ENCODE measurements at places on chromosomes 7 and 10.
A peak's percentile ranks its signal among the peaks of the same experiment; 100 is the strongest.

DNA sequence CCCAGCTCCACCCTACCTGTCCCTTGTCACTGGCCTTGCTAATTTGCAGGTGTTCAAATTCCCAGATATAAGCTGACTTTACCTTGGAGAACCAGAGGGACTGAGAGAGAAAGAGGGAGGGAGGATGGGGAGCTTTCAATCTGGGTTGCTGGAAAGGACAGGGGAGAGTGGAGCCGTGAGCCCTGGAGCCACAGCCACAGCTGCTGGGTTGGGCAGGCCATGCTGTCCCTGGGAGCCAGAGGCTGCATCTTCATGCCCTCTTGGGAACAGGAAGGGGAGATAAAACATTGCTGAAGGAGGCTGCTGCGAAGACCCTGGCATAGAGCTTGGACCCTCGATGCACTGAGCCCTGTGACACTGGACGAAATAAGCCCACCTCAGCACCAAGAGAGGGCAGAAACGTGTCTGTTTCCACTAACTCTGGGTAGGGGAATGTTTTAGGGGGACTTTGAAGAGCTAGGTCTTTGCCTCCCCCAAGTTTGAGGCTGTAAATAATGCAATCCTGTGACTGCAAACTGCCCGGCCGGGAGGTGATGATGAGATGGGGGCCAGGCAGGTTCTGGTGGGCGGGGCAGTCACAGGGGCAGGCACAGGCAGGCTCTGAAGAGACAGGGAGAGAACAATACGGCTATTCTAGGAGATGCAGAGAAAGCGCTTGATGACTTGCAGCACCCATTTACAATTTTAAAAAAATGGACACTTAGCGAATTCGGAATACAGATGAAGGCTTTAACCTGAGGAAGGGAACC, 5.8 kb upstream of the JAKMIP3 start:
- DNase-seq: no peak
- H3K4me1 ChIP-seq: no peaks in the 10 kb centered on the region
- no peak overlapping the region for H3K27ac ChIP-seq
- H3K4me3 ChIP-seq: no peak overlapping the region
- no peaks in the 10 kb centered on the region for H3K27me3 ChIP-seq

DNA sequence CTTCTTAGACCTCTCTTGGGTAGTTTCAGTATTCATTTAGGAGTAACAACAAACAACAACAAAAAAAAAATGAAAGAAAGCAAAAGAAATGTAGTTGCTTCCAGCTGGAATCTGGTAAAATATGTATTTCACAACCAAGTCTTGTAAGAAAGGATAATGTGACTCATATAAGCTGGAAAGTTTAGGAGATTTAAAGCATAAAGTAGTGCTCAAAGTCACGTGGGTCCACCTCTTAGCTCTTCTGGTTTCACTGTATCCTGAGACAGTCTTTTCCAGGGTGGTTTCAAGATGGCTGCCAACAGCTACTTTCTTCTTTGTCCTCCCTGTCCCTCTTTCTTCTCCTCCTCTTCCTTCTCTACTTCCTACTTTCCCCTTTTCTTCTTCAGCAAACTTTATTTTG, 69.5 kb upstream of the CDK13 start:
- no peak overlapping the region for H3K4me3 ChIP-seq
- no peak for DNase-seq
- H3K36me3 ChIP-seq: no peaks in the 10 kb centered on the region
- no peak overlapping the region for H3K27ac ChIP-seq
- no peaks in the 10 kb centered on the region for H3K27me3 ChIP-seq
- no peaks in the 10 kb centered on the region for H3K4me1 ChIP-seq

- no peaks in the 10 kb centered on the region for H3K4me1 ChIP-seq
- no peak overlapping the region for H3K4me3 ChIP-seq
- no peak overlapping the region for H3K27ac ChIP-seq
Observed at GRCh38 chr10:97675222-97675621, 11.8 kb downstream of the AVPI1 start.

GRCh38 chr7:97844036-97844435, 28.2 kb downstream of the ASNS start:
- DNase-seq: no peak
- no peaks in the 10 kb centered on the region for H3K27me3 ChIP-seq
- H3K27ac ChIP-seq: no peak overlapping the region
- H3K4me3 ChIP-seq: no peak overlapping the region

DNA sequence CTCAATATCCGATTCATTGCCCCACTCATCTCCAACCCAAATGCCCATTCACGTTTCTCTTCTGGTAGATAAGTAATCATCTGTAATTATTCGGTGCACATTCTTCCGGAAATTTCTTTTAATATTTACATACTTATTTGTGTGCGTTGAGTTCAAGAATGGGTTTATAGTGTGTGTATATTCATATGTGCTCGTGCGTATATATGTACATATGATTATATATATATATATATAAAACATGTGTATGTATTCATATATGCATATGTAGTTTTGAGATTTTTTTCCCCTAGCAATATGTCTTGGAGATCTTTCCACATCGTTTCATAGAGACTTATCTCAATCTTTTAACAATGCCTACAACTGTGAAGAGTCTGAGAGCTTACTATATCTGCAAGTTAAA, 118.2 kb downstream of the MDFIC start:
- H3K4me3 ChIP-seq: no peak overlapping the region
- no peaks in the 10 kb centered on the region for H3K27me3 ChIP-seq
- no peaks in the 10 kb centered on the region for H3K36me3 ChIP-seq
- DNase-seq: no peak

DNA sequence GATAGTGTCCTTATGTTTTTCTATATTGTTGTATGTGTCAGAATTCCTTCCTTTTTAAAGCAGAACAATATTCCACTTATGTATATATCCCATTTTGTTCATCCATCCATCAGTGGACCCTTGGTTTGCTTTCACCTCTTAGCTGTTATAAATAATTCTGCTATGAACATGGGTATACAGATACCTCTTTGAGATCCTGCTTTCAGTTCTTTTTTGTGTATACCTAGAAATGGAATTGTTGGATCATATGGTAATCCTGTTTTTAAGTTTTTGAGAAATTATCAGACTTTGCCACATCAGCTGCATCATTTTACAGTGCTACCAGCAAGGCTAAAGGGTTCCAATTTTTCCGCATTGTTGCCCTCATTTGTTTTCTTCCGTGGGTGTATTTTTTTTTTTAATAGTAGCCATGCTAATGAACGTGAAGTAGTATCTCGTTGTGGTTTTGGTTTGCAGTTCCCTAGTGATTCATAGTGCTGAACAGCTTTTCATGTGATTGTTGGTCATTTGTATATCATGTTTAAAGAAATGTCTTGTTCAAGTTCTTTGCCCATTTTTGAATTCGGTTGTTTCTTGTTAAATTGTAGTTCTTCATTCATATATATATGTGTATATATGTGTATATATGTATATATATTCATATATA, 87.8 kb downstream of the LCOR start:
- H3K36me3 ChIP-seq: no peaks in the 10 kb centered on the region
- no peaks in the 10 kb centered on the region for H3K27me3 ChIP-seq
- H3K27ac ChIP-seq: no peak overlapping the region
- no peaks in the 10 kb centered on the region for H3K4me1 ChIP-seq

DNA sequence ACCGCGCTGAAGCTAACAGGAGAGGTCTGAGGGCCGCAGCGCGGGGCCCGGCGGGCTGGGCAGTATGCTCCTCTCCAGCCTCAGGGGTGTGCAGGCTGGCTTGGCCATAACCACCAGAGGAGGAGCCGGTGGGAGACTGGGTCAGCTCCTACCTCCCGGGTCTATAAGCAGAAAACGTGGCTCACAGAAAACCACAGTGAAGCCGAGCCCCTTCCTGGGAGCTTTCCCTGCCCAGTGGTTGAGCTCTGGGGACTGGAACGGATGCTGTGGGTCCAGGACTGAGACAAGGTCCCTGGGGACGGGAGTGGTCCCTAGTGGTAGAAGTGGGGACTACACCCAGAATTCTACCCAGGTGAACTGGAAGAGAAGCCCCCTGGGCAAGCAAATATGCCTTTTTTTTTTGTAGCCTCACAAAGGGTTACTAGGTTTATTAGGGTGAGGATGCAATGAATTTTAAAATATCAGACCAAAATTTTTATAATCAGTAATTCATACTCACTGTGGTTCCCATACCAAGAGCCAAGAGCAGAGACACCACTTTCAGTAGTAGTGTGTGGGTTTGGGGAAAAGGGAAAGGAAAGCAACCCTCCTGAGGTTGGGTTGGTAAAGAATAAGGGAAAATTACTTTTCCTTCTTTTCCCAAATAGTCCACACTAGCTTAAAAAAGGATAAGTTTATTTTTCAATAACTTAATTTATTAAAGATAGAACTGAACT, 67.9 kb upstream of the PRKCQ start:
- H3K36me3 ChIP-seq: no peaks in the 10 kb centered on the region
- H3K27ac ChIP-seq: no peak overlapping the region
- peaks cover 4% of the 10 kb centered on the region for H3K4me1 ChIP-seq
- H3K4me3 ChIP-seq: no peak overlapping the region
- no peaks in the 10 kb centered on the region for H3K27me3 ChIP-seq
- DNase-seq: peak; percentile 55

DNA sequence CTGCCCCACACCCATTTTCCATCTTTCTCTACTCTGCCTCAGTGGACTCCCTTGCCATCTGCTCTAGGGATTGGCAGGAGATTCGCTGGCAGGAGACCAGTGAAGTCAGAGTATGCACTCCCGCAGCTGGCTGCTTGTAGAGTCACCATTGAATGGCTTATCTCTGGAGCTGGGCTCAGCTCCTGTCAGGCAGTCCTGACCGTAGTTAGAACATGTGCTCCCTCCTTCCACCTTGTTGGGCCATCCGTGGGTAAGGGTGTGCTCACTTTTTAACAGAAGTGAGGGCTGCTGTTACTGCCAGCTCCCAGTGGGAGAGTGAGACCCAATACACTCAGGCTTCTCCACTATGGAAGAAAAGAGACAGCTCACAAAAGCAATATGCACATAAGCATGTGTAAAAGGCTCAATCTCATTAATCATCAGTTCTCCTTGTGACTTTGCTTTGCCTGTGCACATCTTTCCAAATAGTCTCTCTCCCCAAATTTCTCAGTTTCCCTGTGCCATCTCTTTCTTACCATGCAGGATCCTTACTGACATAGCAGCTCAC, 773.3 kb downstream of the GRID1 start:
- no peak for DNase-seq
- H3K4me3 ChIP-seq: no peak overlapping the region

DNA sequence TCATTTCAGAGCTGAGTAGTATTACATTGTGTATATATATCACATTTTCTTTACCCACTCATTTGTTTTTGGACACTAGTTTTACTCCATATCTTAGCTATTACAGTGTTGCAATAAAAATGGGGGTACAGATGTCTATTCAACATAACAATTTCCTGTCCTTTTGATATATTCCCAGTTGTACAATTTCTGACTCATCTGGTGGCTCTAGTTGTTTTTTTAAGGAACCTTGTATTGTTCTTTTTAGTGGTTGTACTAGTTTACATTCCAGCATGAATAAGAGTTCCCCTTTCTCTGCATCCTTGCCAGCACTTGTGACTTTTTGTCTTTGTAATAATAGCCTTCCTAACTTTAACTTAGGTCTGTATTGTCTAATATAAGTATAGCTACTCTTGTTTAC, 739.9 kb downstream of the XPNPEP1 start:
- H3K27ac ChIP-seq: no peak overlapping the region
- H3K27me3 ChIP-seq: no peaks in the 10 kb centered on the region
- H3K36me3 ChIP-seq: no peaks in the 10 kb centered on the region
- DNase-seq: no peak
- no peaks in the 10 kb centered on the region for H3K4me1 ChIP-seq

GRCh38 chr10:66777665-66778064, 148.2 kb upstream of the LRRTM3 start:
- H3K27ac ChIP-seq: no peak overlapping the region
- no peak for DNase-seq
- no peaks in the 10 kb centered on the region for H3K4me1 ChIP-seq
- H3K4me3 ChIP-seq: no peak overlapping the region
- H3K36me3 ChIP-seq: no peaks in the 10 kb centered on the region

DNA sequence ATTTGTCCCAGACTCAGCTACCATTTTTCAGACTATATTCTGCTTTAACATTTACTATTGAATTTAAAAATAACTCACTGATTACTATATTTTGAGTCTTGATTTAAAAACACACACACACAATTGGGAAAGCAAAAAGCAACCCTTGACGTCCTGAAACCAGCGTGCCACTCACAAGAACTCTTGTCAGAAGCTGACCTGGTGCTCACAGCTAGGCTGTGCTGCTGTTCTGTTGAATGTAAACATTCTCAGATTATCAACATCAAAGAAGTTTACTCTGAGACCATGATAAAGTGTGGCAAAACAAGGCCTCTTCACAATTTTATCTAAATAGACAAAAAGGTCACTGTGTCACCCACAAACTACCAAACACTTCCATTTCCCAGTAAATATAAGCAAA, 62.6 kb upstream of the CACNA2D1 start:
- H3K4me3 ChIP-seq: no peak overlapping the region
- no peaks in the 10 kb centered on the region for H3K4me1 ChIP-seq
- no peak overlapping the region for H3K27ac ChIP-seq
- no peaks in the 10 kb centered on the region for H3K36me3 ChIP-seq
- no peaks in the 10 kb centered on the region for H3K27me3 ChIP-seq

DNA sequence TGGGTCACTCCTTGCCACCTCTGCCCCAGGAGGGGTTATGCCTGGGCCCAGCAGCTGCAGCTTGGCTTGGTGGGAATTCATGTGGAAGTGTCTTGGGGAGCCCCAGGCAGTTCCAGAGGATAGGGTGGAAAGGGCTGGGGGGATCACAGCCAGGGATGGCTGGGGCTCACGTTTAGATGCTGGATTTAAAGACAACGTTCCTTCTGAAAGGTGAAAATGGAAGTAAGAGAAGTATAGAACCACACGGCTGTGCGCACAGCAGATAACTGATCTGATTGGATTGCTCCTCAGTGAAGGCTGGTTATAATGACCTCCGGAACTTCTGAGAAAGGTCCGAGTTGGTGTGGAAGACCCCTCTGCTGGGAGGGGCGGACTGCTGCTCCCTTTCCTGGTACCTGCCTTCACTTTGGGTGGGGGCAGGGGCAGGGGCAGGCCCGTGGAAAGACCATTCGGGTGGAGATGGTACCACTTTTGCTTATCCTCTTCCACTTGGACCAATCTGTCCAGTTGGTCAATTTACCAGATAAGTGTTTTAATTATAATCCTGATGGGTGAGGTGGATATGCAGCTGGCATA, 7.9 kb upstream of the MYL7 start:
- H3K4me3 ChIP-seq: no peak overlapping the region
- no peak overlapping the region for H3K27ac ChIP-seq
- peaks cover 7% of the 10 kb centered on the region for H3K4me1 ChIP-seq
- H3K36me3 ChIP-seq: no peaks in the 10 kb centered on the region
